AG20443 (cell line): ENCODE measurements at places on chromosomes 16 and 17.

DNA sequence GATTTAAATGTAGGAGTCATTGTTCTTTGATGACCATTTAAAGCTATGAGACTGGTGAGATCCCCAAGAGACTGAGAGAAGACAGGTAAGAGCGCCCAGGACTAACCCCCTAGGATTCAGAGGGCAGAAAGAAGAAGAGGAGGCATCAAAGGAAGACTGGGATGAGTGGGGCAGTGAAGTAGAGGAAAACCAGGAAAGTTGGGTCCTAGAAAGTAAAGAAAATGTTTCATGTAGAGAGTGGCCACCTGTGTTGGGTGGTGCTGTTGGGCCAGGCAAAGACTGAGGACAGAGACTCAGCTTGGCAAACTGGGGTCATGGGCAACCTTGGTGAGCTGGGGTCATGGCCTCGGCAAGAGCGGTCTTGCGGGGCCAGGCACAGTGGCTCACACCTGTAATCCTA is 1.3 kb upstream of the HAP1 start:
- no peak for DNase-seq

DNA sequence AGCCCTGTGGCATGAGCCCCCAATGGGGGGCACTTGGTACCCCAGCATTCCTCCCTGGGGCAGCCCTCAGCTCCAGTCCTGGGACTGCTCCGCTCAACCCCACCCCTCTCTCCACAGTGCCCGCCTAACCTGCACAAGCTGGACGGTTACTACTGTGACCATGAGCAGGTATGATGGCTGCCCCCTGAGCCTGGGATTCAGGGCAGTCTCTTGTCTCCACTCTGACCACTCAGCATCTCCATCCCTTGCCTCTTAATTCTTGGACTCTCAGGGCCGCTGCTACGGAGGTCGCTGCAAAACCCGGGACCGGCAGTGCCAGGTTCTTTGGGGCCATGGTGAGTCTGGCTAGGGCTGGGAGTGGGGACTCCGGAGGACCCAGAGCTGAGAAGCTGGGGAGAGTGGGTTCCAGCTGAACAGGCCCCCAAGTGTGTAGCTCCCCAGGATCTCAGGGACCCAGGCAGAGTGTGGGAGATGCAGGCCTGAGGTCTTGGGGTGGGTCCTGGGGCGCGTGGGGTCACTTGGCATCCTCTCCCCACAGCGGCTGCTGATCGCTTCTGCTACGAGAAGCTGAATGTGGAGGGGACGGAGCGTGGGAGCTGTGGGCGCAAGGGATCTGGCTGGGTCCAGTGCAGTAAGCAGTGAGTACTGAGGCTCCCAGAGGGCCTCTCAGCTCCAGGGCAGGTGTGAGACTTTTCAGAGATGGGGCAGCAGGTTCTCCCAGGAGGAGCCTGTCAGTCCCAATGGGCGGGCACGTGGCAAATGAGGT is 18.0 kb downstream of the ADAM11 start:
- no peak for DNase-seq

DNA sequence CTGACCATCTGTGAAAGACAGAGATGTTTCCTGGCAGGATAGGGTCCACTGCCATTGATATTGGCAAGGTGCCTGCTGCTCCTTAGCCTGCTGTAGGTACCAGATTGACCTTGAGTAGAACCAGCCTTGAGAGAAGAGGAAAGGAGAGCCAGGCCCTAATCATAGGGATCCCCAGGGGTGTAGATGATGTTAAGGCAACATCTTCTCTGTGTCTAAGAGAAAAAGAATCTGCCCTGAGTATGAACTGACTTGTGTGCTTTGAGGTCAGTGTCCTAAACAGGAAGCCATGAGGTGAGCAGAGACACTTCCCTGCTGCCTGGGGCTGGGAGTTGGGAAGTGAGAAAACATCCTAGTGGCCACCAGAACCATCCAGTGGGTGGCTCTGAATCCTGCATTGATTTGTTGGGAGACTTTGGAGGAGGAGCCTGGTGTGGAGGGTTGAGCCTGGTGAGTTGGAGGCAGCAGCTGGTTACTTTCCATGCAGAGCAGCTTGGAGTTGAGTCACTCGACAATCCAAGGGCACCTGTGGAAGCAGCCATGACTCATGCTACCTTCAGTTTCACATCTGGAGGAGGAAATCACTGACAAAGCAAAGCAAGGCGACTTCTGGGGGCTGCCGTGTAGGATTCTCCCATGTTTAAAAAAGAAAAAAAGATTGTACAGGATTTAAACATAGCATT is 47.8 kb downstream of the BMERB1 start:
- peak; percentile 86 for DNase-seq

- DNase-seq = peak; percentile 68
Measured at GRCh38 chr17:6556121-6557039, at the start of gene PITPNM3. Gene PITPNM3 (minus strand): TSS chr17:6556555. CDS start chr17:6556406, 149 bp downstream.

- peak; percentile 45 for DNase-seq
Measured at GRCh38 chr16:16019488-16019887, 70.1 kb downstream of the ABCC1 start.

- no peak for DNase-seq
Measured at GRCh38 chr17:81354954-81355347, 40.3 kb upstream of the BAHCC1 start.

DNA sequence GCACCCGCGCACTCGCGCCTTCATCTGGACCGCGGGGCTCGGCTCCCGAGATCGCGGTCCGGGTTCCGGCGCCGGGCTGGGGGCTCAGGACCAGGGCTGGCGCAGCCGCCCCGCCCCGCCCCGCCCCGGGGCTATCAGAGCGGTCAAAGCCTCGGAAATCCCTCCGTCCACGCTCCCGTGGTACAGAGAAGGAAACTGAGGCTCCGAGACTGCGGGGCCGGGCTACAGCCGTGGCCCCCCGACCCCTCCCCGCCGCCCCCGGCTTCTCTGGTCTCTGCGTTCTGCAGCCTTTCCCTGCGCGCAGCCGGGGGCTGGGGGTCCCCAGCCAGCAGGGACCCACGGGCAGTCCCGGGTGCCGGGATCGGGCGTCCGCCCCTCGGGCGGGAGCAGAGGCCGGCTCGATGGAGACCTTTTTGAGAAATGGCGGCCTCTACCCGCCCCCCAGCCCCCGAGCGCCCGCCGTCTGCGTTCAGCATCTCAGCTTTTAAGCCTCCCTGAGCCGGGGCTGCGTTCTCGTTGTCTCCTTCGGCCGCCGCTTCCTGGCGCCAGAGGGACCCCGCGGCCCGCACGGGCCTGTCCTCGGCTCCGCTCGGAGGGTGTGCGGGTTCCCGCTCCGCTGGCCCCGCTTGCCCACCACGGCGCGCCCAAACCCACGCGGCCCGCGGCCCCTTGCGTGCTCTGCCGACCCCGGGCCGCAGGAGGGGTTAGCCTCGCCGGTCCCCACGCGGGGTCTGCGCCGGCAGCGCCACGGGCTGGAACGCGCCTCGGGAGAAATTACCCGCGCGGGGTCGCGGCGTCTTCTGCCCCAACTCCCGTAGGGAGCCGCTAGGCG is 1.5 kb upstream of the NPTX1 start:
- peak; percentile 84 for DNase-seq

DNA sequence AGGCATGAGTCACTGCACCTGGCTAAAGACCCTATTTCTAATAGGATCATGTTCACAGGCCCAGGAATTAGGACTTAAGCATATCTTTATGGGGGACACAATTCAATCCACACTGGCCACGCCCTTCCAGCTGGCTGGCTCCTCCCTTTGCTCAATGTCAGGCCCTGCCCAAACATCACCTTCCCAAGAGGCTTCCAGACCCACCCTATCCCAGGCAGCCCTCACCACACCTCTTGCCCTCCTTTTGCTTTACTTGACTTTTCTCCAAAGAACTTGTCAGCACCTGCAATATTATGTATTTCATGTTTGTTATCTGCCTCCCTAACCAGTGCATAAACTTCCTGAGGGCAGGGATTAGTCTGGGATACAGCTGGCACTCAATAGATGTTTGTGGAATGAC is 109.6 kb upstream of the CDH5 start:
- no peak for DNase-seq

- DNase-seq = no peak
Measured at GRCh38 chr16:49583911-49584310, 210.3 kb downstream of the C16orf78 start.

- DNase-seq = peak; percentile 71
Measured at GRCh38 chr17:39270923-39271322, 45.2 kb upstream of the STAC2 start.

- DNase-seq = no peak
Measured at GRCh38 chr16:15631730-15632409, 11.1 kb downstream of the MARF1 start.

GRCh38 chr17:28725166-28725659 is 820 bp downstream of the TLCD1 start:
- no peak for DNase-seq
